Muscle of back (tissue), 13 donors: ENCODE measurements at places on chromosomes 1 and 21. TPM values are rescaled to one million over a fixed set of nuclear protein-coding genes. Genes with fewer than 3 reads are reported as not detected.

GRCh38 chr1:165954940-165955339, 127.5 kb downstream of the UCK2 start:
- peak; percentile 71 for DNase-seq

The RGS21 gene
- not detected for polyA plus RNA-seq

- DNase-seq = no peak
Measured at GRCh38 chr1:42070996-42071395, 82.2 kb upstream of the GUCA2B start.

- peak; percentile 94 for DNase-seq
Measured at GRCh38 chr1:28232558-28233263, at the start of gene DNAJC8. DNAJC8 (minus strand) TSS chr1:28233029; CDS start chr1:28232998, 31 bp downstream.

DNA sequence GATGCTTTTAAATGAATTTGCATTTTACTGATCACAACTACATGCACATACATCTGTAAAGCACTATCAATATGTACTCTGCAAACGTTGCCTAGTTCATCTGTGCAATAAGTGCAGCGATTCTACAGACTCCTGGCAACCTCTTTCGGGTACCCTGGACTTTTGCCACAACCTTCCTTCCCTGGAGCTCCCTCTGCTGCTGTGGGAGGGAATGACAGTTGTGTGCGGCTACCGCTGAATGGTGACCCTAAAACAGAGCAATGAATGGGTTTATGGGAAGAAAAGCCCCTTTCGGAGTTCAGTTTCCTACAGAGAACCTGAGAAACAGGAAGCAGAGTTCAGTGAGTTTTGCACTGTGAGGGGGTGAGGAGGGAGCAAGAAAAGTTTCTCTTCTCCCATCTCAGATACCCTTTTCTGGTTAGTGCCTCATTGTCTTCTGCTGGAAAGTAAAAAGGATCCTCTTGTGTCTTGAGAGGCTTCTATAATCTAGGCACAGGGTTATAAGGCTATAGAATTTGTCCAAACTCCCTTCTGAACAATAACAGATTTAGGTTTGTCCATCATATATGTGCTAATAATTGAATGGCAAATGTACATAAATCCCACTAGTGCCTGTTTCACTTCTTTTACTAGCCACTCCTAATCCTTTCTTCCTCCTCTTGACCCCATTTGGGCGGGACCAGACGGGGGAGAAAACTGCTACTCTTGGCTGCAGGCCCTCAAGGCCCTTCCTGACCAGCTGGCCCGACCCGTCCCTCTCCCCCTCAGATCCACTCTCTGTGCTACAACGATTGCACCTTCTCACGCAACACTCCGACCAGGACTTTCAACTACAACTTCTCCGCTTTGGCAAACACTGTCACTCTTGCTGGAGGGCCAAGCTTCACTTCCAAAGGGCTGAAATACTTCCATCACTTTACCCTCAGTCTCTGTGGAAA, 19.8 kb upstream of the SARS1 start:
- DNase-seq = no peak

- DNase-seq = peak; percentile 46
Measured at GRCh38 chr1:8873506-8874229, 4.8 kb downstream of the ENO1 start.

DNA sequence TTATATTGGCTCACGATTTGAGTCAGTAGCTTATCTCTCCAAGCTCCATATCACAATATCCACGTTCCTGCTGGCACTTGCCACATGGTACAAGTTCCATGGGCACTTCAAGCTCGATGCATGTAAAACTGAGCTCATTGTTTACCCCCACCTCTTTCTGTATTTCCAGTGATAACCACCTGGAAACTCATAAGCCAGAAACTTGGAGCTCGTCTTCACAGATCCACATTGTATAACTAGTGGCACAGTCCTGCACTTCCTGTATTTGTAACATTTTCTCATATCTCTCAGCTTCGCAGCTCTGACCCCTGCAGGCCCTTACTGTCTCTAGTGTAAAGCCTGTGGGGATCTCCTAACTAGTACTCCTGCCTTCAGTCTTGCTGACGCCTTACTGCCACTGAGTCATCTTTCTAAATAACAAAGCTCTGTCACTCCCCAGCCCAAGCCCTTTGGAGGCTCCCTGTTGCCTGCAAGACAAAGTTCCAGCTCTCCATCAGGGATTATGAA, 6.5 kb upstream of the C2CD4D start:
- no peak for DNase-seq

The SHE gene
- polyA plus RNA-seq = 6.3 TPM

The NR1I3 gene
- 0.75 TPM for polyA plus RNA-seq

- no peak for DNase-seq
Measured at GRCh38 chr21:45442276-45442675, 37.3 kb downstream of the COL18A1 start.

DNA sequence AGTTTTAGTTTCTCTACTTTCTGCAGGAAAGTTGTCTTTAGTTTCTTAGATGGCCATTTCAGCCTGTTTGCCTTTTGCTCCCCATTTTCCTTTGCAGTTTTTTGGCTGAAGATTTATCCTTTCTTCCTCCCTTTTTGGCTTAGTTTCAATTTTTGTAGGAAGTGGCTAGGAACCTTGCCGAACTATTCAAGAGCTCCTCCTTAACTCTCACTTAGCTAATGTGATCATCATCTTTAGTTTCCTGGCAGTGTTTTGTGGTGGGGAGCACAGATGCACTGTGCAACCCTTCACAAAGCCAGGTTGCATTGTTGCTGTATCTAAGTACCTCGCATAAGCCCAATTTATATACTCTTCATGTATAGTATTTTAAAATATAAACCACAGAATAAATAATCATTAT, 28.8 kb upstream of the CCDC181 start:
- DNase-seq = no peak

DNA sequence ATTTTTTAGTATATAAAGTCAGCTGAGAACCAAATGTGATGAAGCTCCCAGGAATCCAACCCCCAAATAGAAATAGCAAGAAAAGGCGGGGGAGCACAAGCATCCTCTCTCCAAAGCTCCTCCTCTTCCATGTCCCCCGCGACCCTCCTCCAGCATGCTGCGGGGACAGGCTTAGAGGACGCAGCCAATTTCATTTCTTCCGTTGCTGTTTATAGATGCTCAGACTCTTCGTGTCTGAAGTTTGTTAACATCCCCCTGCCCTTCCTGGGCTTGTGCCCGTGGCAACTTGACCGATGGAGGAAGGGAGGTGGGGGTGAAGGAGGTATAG, 754 bp upstream of the NPPA start:
- peak; percentile 51 for DNase-seq
